ENCODE measurements at places on chromosomes 4 and X. TPM values are rescaled to one million over a fixed set of nuclear protein-coding genes. Genes with fewer than 3 reads are reported as not detected.

GRCh38 chr4:137312257-137312656 lies 220.0 kb downstream of the PCDH18 start:
- H3K4me3 ChIP-seq = no peak overlapping the region
- DNase-seq = no peak
- H3K27me3 ChIP-seq = no peaks in the 10 kb centered on the region
- no peaks in the 10 kb centered on the region for H3K36me3 ChIP-seq

The PNCK gene
- total RNA-seq = 1.2 TPM

- H3K36me3 ChIP-seq = no peaks in the 10 kb centered on the region
- peaks cover 4% of the 10 kb centered on the region for H3K27me3 ChIP-seq
- no peak for DNase-seq
- H3K4me3 ChIP-seq = no peak overlapping the region
These were observed 49.5 kb downstream of the RGS12 start for GRCh38 chr4:3342182-3342854.

DNA sequence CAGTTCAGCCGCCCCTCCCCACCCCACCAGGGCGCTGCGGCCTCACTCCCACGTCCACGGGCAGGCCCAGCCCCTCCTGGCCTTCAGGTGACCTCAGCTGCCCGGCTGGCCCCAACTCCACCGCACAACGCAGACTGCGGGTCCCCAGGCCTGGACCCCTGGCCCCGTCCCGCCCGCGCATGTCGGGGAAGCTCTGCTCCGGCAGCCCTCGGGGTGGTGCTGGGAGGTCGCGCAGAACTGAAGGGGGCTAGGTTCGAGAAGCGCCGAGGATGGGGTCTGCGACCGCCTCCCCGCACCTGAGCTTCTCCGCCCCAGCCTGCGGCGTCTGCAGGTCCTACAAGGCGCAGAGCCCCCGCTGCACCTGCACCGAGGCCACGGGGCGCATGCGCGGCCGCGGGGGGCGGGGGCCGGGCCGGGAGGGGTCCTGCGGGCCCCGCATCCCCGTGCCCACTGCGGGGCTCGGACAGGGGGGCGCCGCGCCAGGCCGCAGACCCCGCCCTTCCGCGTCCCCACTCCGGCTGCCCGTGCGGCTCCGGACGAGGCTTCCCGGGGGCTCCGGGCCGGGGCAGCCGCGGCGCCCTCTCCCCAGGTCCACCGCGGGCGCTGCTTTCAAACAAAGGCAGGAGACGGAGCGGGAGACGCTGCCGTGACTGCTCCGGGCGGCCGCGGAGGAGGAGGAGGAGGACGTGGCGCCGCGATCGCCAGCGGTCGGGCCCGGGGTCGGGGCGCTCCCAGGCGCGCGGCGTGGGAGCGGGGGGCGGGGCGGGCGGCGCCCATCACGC lies 672 bp upstream of the NAT8L start:
- no peak overlapping the region for H3K4me3 ChIP-seq
- peaks cover 3% of the 10 kb centered on the region for H3K4me1 ChIP-seq

The IQSEC2 gene
- 0.21 TPM for total RNA-seq

- H3K36me3 ChIP-seq = no peaks in the 10 kb centered on the region
- no peaks in the 10 kb centered on the region for H3K4me1 ChIP-seq
- DNase-seq = no peak
- no peaks in the 10 kb centered on the region for H3K27me3 ChIP-seq
These were observed 167.6 kb downstream of the SOX3 start for GRCh38 chrX:140337263-140337662.

DNA sequence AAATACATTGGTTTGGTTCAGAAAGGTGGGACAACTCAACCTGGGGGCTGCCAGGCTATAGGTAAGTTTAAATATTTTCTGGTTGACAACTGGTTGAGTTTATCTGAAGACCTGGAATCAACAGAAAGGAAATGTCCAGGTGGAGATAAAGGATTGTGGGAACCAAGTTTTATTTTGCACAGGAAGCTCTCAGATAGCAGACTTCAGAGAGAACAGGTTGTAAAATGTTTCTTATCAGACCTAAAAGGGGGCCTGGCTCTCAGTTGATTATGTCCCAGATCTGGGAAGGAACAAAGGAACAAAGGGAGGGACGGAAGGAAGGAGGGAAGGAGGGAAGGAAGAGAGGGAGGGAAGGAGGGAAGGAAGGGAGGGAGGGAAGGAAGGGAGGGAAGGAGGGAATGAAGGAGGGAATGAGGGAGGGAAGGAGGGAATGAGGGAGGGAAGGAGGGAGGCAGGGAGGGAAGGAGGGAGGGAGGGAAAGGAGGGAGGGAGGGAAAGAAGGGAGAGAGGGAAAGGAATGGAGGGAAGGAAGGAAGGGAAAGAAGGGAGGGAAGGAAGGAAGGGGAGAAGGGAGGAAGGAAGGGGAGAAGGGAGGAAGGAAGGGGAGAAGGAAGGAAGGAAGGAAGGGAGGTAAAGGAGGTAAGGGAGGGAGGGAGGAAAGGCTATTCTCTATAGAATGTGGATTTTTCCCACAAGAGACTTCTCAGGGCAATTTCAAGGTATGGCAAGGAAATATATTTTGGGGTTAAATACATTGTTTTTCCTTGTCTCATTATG lies 186.7 kb downstream of the DHRSX start:
- H3K27me3 ChIP-seq = no peaks in the 10 kb centered on the region
- H3K36me3 ChIP-seq = peaks cover 28% of the 10 kb centered on the region
- DNase-seq = no peak

The PNMA6A gene
- 2.1 TPM for total RNA-seq

The BGN gene
- total RNA-seq = not detected

GRCh38 chrX:47579537-47579936 lies 2.7 kb upstream of the TIMP1 start:
- H3K27ac ChIP-seq = no peak overlapping the region
- peaks cover 24% of the 10 kb centered on the region for H3K4me1 ChIP-seq
- H3K4me3 ChIP-seq = no peak overlapping the region
- DNase-seq = no peak

- H3K27me3 ChIP-seq = no peaks in the 10 kb centered on the region
- DNase-seq = no peak
- H3K4me3 ChIP-seq = no peak overlapping the region
- H3K4me1 ChIP-seq = no peaks in the 10 kb centered on the region
- no peaks in the 10 kb centered on the region for H3K36me3 ChIP-seq
- H3K27ac ChIP-seq = no peak overlapping the region
These were observed 64.3 kb downstream of the BEX3 start for GRCh38 chrX:103440621-103441020.

- H3K27ac ChIP-seq = no peak overlapping the region
- no peaks in the 10 kb centered on the region for H3K36me3 ChIP-seq
- no peaks in the 10 kb centered on the region for H3K4me1 ChIP-seq
- no peak for DNase-seq
These were observed 31.8 kb downstream of the ANXA10 start for GRCh38 chr4:168124008-168124641.

DNA sequence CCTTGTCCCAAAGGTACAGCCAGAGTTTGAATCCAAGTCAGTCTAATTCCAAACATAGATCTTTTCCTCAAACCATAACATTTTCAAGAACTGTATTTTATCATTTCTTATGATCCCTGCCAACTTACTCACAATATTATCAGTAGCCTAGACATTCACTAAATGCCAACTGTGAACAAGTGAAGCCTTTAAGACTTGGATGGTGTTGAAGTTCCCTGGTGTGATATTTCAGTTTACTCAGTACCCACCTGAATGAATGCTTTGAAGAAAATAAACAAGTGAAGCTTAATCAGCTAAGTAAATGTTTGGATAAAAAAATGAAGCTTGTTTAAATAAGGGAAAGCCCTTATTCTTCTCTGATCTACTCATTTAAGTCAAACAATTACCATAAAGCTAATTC lies 1028.3 kb downstream of the DMD start:
- no peak overlapping the region for H3K27ac ChIP-seq
- no peak for DNase-seq
- no peak overlapping the region for H3K4me3 ChIP-seq
- no peaks in the 10 kb centered on the region for H3K27me3 ChIP-seq
- H3K4me1 ChIP-seq = no peaks in the 10 kb centered on the region

GRCh38 chrX:63746278-63746677 lies 38.7 kb downstream of the ARHGEF9 start:
- no peaks in the 10 kb centered on the region for H3K27me3 ChIP-seq
- no peak overlapping the region for H3K4me3 ChIP-seq
- H3K36me3 ChIP-seq = peaks cover 9% of the 10 kb centered on the region
- H3K4me1 ChIP-seq = peaks cover 31% of the 10 kb centered on the region
- H3K27ac ChIP-seq = peak overlapping the region; percentile 88

The DRD5 gene
- total RNA-seq = not detected

The SPANXC gene
- total RNA-seq = not detected

GRCh38 chr4:108417923-108418322 lies 202.5 kb upstream of the RPL34 start:
- peaks cover 2% of the 10 kb centered on the region for H3K36me3 ChIP-seq
- H3K4me3 ChIP-seq = no peak overlapping the region
- H3K27ac ChIP-seq = no peak overlapping the region
- peaks cover 6% of the 10 kb centered on the region for H3K4me1 ChIP-seq
- no peak for DNase-seq

All from activated naive CD8-positive, alpha-beta T cell treated with anti-CD3 and anti-CD28 coated beads for 36 hours (primary cell).